Cerebellum (tissue), 4 donors: ENCODE measurements at places on chromosomes 6 and 20.

- DNase-seq: no peak
These were observed 109.1 kb downstream of the BACH2 start for GRCh38 chr6:90187437-90188121.

DNA sequence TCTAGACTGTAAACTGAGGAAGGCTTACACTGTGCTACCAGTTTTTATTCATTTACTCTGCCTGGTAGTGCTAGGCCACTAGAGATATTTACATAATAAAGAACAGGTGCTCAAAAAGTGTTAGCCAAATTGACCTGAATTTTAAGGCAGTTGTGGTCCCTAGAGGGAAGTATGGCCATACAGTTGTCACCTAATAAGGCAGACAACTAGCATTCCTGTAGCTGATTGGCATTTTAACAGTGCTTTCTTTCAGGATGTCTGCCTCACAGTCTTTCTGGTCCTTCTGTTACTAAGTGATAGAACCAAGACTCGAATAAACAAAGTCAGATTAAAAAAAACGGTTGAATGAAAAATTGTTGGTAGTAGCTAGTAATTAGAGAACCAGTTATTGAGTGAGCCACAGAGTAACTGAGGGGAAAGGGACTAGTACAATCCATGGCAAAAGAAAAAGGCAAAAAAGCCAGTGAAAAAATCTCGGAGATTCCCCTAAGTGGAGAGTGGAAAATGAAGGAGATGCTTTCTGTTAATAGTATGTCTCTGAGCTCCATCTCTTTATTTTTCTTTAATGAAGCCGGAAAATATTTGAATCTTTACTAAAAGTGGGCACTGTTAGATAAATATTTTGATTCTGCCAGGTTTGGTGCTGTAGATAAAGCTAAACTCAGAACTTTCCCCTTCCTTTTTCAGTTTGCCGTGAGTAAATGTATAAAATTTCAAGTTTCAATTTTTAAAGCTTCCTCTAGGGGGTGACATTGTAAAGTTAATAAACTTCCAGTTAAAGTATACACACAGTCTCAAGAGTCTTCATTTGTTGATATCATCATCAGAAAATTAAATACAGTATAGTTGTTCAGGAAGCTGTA is 9.1 kb downstream of the VTA1 start:
- DNase-seq: no peak

- no peak for DNase-seq
These were observed 223.1 kb upstream of the AGPAT4 start for GRCh38 chr6:161496941-161497340.

- DNase-seq: no peak
These were observed 262.7 kb downstream of the CD83 start for GRCh38 chr6:14380086-14380820.

- no peak for DNase-seq
These were observed 11.0 kb downstream of the ECT2L start for GRCh38 chr6:138806889-138807288.

- DNase-seq: no peak
These were observed 79.4 kb downstream of the THEMIS start for GRCh38 chr6:127821431-127821830.

DNA sequence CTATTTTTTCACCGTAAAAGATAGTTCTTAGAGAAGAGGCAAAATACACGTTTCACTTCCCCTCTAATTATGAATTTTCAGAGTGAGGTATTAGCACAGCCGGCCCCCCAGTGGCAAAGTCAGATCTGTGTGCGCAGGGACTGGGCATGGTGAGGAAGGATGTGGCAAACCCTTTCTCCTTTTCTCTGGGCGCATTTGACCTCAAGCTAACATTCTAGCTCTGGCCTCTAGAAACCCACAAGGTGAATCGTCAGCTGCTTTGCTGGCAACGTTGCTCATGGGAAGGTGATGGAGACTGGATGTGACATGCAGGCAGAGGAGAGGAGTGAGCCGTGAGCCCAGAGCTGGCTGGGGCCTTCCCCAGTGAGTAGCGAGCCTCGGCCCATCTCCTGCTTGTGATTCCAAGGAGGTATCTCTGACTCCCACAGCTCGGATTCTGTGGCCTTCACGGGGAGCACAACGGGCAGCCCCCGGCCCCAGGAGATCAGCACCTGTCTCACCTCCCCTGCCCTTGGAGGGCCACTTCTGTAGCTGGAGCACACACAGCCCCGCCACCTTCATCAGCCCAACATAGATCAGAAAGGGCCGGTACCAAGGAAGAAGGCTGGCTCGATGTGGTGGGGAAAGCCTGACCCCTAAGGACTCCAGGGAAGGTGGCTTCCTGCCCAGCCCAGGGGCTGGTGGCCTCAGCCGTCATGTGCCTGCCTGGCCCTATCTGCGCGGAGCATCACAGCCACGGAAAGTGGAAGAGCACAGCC is 152.8 kb downstream of the TAF4 start:
- DNase-seq: no peak

- DNase-seq: no peak
These were observed 79.6 kb upstream of the SASH1 start for GRCh38 chr6:148263010-148263409.

DNA sequence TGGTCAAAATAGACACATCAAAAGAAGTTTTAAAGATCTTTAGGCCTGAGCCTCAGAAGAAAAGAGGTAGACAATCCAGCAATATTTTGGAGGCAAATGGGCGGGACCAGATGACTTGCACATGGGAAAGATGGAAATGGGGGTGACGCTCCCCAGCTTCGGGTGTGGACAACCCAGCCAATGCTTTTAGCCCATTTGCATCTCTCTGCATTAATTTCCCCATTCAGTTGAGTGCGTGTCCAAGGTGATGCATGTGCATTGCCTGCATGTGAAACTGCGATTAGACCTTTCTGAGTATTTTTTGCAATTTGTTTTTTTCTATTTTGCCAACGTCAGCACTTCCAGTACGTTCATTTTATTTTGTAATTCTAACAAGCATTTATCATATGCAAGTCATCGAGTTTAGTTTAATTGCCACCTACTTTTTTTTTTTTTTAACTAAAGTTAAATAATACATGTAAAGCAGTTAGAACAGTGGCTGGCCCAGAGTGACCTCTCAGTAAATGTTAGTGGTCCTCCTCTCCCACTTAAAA is 24.2 kb downstream of the PDRG1 start:
- DNase-seq: no peak

DNA sequence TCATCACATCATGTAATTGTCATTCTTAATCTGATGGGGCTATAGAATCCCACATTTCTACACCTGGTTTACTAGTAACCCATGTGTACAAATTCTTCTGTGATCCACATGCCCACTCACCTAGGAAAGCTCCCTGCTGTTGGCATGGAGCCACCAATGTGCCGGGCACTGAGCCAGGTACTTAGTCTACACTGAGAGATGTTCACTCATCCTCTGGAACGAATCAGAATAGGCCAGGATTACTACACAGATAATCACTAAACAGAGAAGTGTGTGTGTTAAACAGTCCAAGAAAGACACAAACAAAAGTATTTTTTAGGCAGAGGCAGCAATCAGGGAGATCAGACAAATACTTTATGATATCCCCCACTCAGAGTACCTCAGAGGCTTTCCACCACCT is 193.2 kb upstream of the VGLL2 start:
- no peak for DNase-seq
